ENCODE measurements at places on chromosomes 5 and 9.

DNA sequence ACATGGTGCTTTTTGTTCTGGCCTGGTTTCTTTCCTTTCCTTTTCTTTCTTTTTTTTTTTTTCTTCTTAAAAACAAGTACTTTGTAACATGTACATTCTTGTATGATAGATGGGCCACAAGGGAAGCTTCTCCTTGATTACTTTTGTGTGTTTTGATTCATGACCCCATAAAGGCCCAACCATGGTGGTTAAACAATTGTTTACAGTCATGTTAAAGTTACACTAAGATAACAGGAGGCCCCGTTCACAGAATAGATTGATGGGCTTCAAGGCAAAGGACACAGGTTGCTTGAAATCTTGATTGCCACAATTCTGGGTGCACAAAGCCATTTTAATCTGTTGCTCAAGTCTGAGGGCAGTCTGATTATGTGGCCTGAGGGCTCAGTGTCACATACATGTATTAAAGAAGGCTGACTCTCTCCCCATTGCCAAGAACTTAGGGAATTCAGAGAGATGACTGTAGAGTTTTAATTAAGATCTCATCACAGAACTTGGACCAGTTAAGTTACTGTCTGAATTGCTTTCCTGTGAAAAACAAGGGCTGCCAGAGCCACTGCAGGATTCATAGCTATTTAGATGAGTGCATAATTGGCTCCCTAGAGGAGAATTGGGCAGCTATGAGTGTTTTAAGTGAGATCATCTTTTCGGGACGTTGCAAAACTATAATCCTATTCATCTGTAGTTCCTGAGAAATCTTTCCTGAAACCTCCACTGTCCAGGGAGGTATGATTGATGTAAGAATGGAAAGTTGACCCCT, 163.4 kb downstream of the TLE4 start:
- no peak for DNase-seq

DNA sequence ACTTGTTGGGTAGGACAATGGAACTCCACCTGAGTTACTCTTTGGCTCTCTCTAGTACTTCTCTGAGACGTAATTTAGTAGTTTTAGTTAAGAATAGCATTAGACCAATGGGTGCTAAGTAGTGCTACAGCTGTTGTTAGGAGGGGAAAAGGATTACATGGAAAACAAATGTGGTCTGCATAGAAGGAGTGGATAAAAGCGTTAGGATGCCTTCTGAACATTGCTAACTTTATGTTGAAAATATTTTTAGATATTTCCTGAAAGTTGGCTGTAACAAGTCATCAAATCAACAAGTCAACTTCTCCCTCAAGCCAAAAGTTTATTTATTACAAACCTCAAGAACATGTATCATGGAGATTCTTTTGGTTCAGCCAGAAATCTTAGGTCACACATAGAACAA, 409.5 kb upstream of the MEF2C start:
- DNase-seq: no peak

GRCh38 chr5:14505310-14506139, 76.1 kb upstream of the OTULINL start:
- no peak for DNase-seq

GRCh38 chr9:96874947-96875460, 20.7 kb upstream of the ZNF782 start:
- no peak for DNase-seq

- no peak for DNase-seq
Observed at GRCh38 chr9:124381170-124381945, 33.9 kb downstream of the PSMB7 start.

- no peak for DNase-seq
Observed at GRCh38 chr9:31848505-31849285, 535.7 kb upstream of the ACO1 start.

Measured in NCI-H2227 treated with DMSO at 0.1 percent for 48 hours (cell line).